WERI-Rb-1 (cell line): ENCODE measurements at places on chromosomes 6 and 20.
A peak's percentile ranks its signal among the peaks of the same experiment; 100 is the strongest.

GRCh38 chr20:22321191-22321590 lies 263.2 kb downstream of the FOXA2 start:
- DNase-seq: no peak

DNA sequence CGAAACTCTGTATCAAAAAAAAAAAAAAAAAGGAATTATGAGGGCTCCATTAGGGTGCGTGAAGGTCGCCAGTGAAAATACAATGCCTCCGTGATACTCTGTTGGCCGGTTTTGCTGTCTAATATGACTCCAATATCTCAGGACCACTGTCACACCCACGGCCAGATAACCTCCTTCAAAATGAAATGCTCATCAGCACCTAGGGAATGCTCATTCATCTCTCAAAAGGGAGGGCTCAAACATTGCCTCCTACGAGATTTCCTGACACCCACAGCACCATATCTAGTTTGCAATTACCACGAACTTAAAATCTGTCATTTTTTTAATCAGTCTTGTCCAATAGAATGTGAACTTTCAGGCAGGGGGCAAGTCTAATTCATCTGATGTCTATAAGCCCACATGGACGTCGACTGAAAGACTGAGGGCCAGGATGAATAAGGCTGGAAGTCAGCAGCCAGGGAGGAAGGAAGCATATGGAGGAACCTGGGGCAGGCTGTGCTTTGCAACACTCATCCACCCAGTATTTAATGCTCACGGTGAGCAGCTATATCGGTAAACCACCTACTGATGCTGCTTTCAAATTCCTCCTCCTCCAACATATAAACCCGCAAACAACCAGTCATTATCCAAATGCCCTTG lies 42.8 kb downstream of the MAP3K5 start:
- no peak for DNase-seq

DNA sequence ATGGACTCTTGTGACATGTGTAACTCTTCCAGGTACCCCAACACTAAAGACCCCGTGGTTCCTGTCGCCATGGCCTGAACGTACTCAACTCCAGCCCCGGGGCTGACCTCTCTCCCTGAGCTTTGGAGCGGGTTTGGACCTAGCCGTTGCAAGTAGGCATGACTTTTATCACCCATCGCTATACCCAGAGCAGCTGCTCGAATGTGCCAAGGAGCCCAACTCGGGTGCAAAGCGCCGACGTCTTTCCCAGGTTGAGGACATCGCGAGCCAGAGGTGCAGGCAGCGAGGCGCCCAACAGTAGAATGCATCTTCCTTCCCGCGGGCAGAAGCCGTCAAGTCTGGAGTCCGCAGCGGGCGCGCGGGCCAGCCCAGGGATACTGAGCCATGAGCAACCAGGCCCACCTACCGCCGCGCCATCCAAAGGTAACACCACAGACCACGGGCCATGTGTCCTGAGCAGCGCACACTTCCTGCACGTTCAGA lies 5.7 kb upstream of the LAMP5 start:
- DNase-seq: no peak

- peak; percentile 9 for DNase-seq
Measured at GRCh38 chr6:81075974-81076373, 676.5 kb downstream of the TENT5A start.

DNA sequence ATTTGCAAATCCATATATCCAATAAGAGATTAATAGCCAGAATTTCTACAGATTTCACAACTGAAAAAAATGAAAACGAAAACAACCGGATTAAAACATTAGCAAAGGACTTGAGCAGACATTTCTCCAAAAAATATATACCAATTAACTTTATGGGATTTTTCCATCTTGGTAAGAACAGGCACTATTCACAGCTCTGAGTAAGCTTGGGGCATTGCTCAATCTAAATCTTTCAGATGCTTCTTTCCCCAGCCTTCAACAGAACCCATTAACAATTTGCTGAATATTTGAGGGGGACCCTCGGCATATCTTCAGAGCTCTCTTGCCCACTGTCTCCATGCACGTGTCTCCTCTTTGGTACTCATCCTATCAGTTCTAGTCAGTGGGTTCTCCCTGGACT lies 111.7 kb upstream of the CD93 start:
- DNase-seq: no peak

- peak; percentile 99 for DNase-seq
Measured at GRCh38 chr20:20367575-20368417, at the start of gene INSM1. Gene INSM1 (plus strand): TSS chr20:20368104. CDS start chr20:20368268, 164 bp downstream.

GRCh38 chr6:80522576-80522975 lies 416.1 kb downstream of the BCKDHB start:
- DNase-seq: no peak

DNA sequence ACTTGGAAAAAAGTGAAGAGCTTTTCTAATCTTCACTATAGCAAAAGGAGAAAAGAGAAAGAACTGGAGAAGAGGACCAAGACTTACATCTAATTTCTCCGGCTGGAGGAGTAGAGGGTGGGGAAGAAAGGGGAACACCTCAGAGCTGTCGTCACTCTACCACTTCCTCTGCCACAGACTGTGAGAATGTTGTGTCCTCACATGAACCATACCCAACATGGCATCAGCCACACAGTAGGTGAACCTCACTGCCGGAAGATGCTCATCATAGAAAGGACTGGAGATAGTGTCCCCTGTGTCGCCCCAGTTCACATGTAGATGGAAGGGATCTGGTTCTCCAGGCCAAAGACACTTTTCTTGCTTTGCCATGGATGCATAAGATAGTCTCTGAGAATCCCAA lies 604.4 kb upstream of the NOX3 start:
- DNase-seq: no peak

DNA sequence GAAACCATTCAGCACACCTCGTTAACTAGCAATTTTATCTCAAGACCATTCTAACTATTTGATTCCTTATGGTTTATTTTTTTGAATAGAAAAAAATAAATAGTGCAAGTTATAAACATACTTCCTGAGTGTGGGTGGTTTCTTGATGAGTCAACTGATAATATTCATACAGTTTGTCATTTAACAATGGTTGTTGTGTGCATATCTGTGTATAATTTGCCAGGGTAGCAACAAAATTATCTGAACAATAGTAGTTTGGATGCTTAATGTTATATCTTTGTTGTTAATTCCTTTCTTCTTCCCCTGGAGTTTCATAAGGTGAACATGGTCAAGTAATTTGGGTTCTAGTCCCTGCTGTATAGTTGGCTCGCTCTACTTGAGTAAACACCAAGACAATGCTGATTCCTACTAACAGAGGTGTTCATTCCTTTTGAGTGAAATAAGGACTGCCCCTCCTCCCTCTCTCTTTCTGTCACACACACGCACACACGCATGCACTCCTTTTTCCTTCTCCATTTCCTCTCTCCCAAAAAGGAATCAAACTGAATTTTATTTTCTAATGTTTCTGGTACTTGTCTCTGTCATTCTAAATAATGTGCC lies 938.1 kb upstream of the EPHA7 start:
- no peak for DNase-seq

GRCh38 chr6:41583565-41583964 lies 37.4 kb downstream of the FOXP4 start:
- DNase-seq: no peak

GRCh38 chr6:10084111-10084986 lies 330.5 kb downstream of the TFAP2A start:
- no peak for DNase-seq

GRCh38 chr6:126905917-126906316 lies 212.6 kb upstream of the RSPO3 start:
- DNase-seq: no peak

- no peak for DNase-seq
Measured at GRCh38 chr6:145898376-145898775, 65.8 kb downstream of the SHPRH start.

GRCh38 chr20:39045676-39046075 lies 83.5 kb downstream of the DHX35 start:
- no peak for DNase-seq

DNA sequence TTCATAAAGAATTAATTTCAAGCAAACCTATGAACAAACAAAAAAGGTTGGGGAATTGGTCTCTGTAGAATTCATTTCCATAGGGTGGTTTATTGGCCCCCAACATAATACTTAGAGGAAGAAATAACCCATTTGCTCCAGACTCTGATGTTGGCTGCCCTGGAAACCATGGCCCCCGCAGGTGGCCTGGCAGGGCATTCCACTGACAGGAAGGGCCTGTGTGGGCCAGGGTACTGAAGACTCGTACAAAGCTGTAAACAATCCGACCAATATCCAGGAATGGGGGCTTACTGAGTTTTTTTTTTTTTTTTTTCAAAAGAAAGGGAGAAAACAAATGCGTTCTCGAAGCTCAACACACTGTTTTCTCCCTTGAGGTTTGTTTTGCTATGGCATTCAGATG lies 59.5 kb downstream of the CLIC5 start:
- DNase-seq: no peak

- no peak for DNase-seq
Measured at GRCh38 chr20:49630396-49630951, 62.5 kb upstream of the PTGIS start.

- no peak for DNase-seq
Measured at GRCh38 chr6:25943887-25944286, 13.4 kb upstream of the SLC17A2 start.

- no peak for DNase-seq
Measured at GRCh38 chr6:15914553-15914952, 214.3 kb upstream of the MYLIP start.
